Adipose tissue (tissue), 3 donors: ENCODE measurements at places on chromosomes 2 and 18. TPM values are rescaled to one million over a fixed set of nuclear protein-coding genes. Genes with fewer than 3 reads are reported as not detected.

FER1L5 gene
- not detected for polyA plus RNA-seq

SERPINB3 gene
- 0.08 TPM for polyA plus RNA-seq

C2orf78 gene
- not detected for polyA plus RNA-seq

COLEC12 gene
- polyA plus RNA-seq = 10.8 TPM

GAREM1 gene
- 7.6 TPM for polyA plus RNA-seq

TRMT61B gene
- polyA plus RNA-seq = 21.5 TPM

DSG1 gene
- not detected for polyA plus RNA-seq

NBEAL1 gene
- 6.0 TPM for polyA plus RNA-seq

NCK2 gene
- polyA plus RNA-seq = 27.2 TPM

CHCHD5 gene
- 37.1 TPM for polyA plus RNA-seq

CRYGC gene
- not detected for polyA plus RNA-seq

FOXD4L1 gene
- polyA plus RNA-seq = 0.07 TPM

GPR75 gene
- polyA plus RNA-seq = 0.45 TPM

LRATD1 gene
- 0.54 TPM for polyA plus RNA-seq

SALL3 gene
- polyA plus RNA-seq = not detected

ALPP gene
- not detected for polyA plus RNA-seq

TFPI gene
- polyA plus RNA-seq = 35.3 TPM

SULT1C2 gene
- 1.1 TPM for polyA plus RNA-seq

MOGAT1 gene
- polyA plus RNA-seq = 1.8 TPM

SLC9A4 gene
- polyA plus RNA-seq = 0.11 TPM

MTERF4 gene
- 23.5 TPM for polyA plus RNA-seq

EGR4 gene
- polyA plus RNA-seq = 0.28 TPM

STK16 gene
- 33.9 TPM for polyA plus RNA-seq

GALNT3 gene
- 2.4 TPM for polyA plus RNA-seq

MRPL53 gene
- 112 TPM for polyA plus RNA-seq

FAM237A gene
- not detected for polyA plus RNA-seq

PMAIP1 gene
- polyA plus RNA-seq = 0.46 TPM

NTSR2 gene
- 2.2 TPM for polyA plus RNA-seq

SLC35F5 gene
- polyA plus RNA-seq = 18.0 TPM

CACNB4 gene
- 0.10 TPM for polyA plus RNA-seq

PIEZO2 gene
- polyA plus RNA-seq = 0.72 TPM

SOCS6 gene
- 4.0 TPM for polyA plus RNA-seq

ABCG8 gene
- 0.12 TPM for polyA plus RNA-seq

POTEC gene
- not detected for polyA plus RNA-seq

STPG4 gene
- not detected for polyA plus RNA-seq

FKBP7 gene
- 7.0 TPM for polyA plus RNA-seq

ZNF24 gene
- 13.4 TPM for polyA plus RNA-seq

SNORC gene
- 0.91 TPM for polyA plus RNA-seq

MARCHF4 gene
- polyA plus RNA-seq = 0.25 TPM

ARPC2 gene
- 65.3 TPM for polyA plus RNA-seq

LRRC30 gene
- polyA plus RNA-seq = not detected

CIB4 gene
- polyA plus RNA-seq = not detected

SERPINB7 gene
- not detected for polyA plus RNA-seq

PLCL1 gene
- 2.0 TPM for polyA plus RNA-seq

PTPN2 gene
- polyA plus RNA-seq = 32.4 TPM

SP5 gene
- polyA plus RNA-seq = 0.18 TPM
